ENCODE measurements at places on chromosomes 2 and 18.

DNA sequence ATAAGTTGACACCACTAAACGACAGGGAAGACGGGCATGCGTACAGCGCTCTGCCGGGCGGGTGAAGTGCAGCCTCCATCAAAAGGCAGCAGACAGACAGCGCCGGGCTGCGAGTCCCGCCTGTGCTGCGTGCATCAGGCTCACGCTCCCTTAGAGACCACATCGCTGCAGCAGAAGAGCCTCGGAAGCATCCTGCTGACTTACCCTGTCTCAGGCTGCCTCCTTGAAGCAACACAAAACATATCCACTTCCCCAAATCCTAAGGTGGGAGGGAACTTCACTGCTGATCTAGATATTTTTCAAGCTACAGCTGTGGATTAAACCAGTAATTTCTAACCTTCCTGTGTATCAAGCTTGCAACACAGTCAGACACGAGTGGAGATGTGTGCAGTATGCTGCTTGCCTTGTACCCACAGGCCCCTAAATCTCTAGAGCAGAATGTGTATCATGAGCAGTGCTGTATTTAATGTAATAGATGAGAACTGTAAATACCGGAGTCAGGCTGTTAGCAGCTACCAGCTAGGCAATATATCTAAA is 6.4 kb downstream of the MYT1L start:
- DNase-seq: no peak

DNA sequence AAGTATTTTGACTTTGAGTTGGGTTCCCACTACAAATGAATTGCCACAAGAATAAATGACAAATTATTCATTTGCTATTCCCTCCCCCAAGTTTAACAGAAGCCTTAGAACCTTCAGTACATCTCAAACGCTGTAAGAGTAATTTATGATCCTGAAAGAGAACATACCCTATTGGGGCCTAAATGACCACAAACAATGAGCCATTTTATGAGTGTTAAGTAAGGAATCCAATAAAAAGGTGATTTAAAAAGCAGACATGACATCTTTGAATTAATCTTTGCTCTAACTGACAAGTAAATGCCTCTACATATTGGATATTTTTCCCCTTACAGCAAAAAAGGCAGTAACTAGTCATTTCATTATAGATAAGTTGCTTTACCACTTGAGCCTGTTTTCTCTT is 136.9 kb downstream of the NRXN1 start:
- DNase-seq: no peak

- no peak for DNase-seq
These were observed 7.7 kb downstream of the CLK1 start for GRCh38 chr2:200856806-200857205.

- DNase-seq: no peak
These were observed 34.0 kb downstream of the TTLL4 start for GRCh38 chr2:218744615-218745014.

- no peak for DNase-seq
These were observed 153.8 kb downstream of the COL6A3 start for GRCh38 chr2:237260039-237260620.

DNA sequence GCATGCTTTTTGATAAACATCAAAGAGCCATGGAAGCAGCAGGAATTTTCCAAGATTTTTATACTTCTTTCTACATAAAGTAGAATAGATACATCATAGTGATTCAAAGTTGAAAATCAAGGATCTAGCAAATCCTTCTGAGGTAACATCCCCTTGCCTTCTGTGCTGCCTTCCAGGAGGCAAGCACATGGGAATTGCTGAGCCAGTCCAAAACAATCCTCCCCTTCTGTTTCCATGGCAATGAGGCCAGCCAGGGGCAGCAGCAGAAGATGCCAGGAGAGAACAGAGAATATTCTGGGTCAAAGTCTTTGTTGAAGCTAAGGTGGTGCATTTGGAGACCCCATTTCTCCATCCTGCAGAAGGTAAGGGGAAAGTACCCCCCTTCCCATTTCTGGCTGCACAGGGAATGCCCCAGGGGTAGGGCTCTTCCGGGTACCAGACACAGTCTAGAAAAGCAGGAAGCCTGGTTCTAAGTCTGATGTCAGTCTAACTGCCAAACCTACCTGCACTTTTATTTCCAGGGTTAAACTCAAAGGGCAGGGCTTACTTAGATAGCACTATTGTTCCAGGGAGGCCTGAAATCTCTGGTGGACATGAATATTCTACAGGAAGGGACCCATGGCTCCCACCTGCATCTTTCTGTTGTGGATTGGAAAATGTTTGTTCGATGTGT is 22.1 kb downstream of the CENPA start:
- no peak for DNase-seq

DNA sequence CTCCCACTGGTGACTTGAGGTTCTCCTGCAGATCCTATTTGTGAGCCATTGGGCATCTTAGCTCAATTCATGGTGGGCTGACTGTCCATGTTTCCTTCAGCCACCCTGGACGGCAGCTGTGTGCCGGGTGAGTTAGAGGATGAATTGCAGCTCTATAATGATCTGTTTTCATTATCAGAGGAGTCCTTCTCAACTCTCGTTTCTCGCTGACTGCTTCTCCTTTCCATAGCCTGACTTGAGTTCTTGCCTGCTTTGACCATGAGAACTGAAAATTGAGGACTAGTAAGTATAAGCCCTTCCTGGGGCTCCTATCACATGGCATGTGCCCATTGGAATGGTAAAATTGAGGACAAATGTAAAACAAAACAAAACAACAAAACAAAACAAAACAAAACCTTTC is 121.8 kb downstream of the CDC42EP3 start:
- DNase-seq: no peak

- peak; percentile 71 for DNase-seq
These were observed 510.5 kb upstream of the TNP1 start for GRCh38 chr2:217370391-217370790.

GRCh38 chr2:10798783-10799182 is 13.8 kb downstream of the PDIA6 start:
- DNase-seq: no peak

GRCh38 chr2:219498280-219499057 is at the start of gene GMPPA:
Gene GMPPA (plus strand): TSS chr2:219498891. CDS start chr2:219499976, 1,085 bp downstream.
- peak; percentile 85 for DNase-seq

DNA sequence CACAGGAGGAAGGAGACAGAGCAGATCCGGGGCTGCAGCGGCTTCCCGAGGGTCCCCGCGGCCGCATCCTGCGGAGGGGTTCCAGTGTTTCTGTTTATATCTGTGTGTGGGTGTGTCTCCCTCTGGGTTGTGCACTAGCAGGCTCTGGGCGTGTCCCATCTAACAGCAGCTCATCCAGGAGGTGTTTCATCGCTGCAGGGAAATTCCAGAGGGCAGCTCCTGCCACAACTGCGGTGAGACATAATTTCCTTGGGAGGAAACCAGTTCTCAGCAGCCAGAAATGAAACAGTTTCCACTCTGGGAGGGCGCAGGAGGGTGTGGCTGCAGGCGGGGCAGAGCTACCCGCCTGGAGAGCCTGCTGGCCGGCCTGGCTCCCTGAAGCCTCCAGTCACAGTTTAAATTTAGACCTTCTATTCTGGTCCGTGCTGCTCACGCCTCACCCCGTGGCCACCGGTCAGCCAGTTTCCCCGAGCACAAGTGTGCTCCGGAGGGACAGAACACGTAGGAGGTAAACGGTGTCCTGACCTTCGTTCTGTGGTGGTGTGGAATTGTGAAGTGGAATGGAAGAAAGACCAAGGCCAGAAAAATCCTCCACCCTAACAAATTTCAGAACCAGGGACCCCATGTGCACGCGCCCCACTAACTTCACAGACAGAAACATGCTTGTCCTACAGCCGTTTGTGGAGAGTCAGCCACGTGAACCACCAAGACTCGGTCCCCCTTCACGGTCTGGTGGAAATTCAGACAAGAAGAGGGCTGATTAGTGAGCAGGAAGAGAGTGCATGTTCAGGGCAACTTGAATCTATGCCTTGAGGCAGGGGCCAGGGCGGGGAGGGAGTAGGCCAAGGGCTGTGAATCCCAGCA is 50.2 kb downstream of the TEX44 start:
- no peak for DNase-seq

DNA sequence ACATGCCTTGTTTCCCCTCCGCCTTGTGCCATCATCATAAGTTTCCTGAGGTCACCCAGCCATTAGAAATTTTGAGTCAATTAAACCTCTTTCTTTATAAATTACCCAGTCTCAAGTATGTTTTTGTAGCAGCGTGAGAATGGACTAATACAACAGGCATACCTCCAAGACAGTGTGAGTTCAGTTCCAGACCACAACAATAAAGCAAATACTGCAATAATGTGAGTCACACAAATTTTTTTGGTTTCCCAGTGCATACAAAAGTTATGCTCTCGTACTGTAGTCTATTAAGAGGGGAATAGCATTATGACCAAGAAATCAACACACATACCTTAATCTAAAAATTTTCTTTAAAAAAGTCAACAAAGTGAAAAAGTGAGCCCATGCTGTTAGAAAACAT is 217.2 kb downstream of the NR4A2 start:
- DNase-seq: no peak

DNA sequence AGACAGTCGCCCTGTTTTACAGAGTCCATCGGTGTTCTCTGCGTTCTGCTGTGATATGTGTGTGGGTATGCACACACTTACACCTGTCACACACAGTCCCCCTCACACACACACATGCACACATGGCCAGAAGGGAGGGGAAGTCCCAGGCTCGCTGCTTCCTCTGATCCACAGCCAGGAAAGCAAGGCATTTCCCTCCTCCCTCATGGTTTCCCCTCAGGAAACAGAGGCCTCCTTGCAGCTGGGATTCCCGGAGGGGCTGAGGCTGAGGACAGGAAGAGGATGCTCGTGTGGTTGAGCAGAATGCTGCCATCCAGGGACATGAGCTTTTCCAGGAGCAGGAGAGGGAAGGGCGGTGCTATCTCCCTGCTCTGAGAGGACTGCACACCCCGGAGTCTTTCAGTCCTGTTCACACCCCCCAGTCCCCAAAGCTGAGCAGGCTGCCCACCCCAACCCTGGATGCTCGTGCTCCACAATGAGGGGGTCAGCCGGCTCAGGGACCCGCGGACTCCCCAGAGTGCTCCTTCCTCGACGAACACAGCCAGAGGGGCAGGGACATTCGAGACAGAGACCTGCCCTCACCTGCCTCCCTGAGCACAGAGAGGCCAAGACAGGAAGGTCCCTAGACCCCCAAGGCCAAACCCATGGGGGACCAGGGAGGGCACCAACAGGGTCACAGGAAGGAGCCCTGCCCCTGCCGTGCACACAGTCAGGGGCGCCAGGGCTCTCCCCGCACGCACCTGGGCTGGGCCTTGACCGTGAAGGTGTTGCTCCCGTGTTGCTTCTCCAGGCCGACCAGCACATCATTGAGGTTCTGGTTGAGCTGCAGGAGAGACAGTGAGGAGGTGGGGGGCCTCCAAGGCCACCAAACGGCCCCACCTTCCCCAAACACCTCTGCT is 45.3 kb downstream of the BIN1 start:
- DNase-seq: no peak

GRCh38 chr2:201907563-201907881 is 101.2 kb downstream of the CDK15 start:
- no peak for DNase-seq

- no peak for DNase-seq
These were observed 995 bp downstream of the MBD5 start for GRCh38 chr2:148021886-148022285.

- DNase-seq: no peak
These were observed 49.2 kb upstream of the PPP1CB start for GRCh38 chr2:28702415-28702861.

DNA sequence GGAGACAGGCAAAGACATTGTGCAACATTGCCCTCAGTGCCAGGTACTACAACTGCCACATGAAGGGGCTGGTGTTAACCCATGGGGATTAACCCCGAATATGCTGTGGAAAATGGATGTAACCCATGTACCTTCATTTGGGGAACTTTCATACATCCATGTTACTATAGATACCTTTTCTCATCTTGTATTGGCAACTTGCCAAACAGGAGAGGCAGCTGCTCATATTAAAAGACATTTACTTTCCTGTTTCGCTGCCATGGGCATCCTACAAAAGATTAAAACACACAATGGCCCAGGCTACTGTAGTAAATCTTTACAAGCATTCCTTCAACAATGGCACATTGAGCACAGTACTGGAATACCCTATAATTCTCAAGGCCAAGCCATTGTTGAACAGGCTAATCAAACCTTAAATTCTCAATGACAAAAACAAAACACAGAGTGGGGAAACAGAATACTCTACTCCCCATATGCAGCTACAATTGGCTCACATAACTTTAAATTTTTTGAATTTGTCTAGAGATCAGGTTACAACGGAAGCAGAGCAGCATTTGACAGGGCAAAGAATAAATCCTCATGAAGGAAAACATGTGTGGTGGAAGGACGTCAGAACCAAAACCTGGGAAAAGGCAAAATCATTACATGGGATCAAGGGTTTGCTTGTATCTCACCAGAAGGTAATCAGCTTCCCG is 1723.5 kb upstream of the LRRTM1 start:
- DNase-seq: no peak

GRCh38 chr2:65530547-65531320 is 98.3 kb upstream of the SPRED2 start:
- DNase-seq: peak; percentile 5

- no peak for DNase-seq
These were observed 16.2 kb upstream of the ZCCHC2 start for GRCh38 chr18:62506495-62507143.

DNA sequence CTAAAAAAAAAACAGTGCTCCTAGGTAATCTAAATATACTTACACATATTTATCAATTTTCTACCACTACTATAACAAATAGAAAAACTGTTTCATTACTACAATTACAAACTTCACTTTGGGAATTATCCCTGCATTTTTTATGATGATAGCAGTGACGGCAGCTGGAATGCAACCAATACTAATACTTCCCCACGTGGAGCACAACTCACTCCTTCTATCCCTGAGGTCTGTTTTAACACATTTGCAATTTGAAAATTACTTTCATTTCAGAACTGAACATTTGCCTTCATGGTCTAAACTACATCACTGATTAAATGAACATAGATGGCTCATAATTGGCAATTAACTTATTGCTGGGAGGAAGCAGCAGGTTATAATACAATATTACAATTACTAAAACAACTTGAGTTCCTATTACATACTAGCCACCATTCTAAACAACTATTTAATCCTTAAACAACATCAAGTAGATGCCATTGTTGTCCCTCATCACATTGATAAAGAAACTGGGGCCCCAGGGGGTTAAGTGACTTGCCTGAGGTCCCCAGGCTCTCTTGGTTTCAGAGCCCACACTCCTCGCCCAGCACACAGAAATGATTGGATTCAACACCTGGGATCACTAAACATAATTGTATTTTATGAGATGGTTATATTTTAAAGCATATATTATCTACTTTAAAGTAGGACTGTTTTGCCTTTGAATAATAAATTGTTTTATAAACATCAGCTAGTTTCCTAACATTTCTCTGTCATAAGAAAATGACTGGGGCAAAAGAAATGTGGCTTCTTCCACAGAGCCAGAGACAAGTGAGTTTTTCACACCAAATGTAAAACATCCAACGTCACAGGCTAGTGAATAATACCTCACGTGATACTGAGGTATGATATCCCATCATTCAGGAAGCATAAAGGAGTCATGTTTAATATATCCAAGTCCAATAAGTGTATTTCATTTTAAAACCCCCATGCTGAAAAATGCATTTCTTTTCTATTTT is 6.2 kb downstream of the COLEC12 start:
- no peak for DNase-seq

DNA sequence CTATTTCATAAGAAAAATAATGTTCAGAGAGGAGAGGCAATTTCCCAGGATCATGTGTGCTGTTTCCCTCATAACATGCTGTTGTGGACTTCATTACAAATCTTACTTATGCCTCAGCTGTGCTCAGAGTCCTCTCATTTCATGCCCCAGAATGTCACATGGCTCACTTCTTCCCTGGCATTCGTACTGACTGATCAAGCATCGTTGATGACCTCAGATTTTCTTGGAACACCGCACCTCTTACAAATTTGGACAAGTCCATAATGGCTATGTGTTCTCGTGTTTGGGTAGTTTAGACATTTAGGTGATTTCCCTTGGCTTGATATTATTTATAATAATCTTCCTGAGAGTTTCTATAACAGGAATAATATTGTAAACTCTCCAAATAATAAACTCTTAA is 32.9 kb downstream of the SERPINB7 start:
- DNase-seq: no peak
